ENCODE measurements at places on chromosomes 1 and 21. TPM values are rescaled to one million over a fixed set of nuclear protein-coding genes. Genes with fewer than 3 reads are reported as not detected.

The SHE gene
- total RNA-seq, result 11.3 TPM

The PALMD gene
- 236 TPM for total RNA-seq

The ZNF648 gene
- total RNA-seq, result not detected

GRCh38 chr21:37700641-37701202 lies 215.5 kb downstream of the KCNJ6 start:
- no peak for DNase-seq

DNA sequence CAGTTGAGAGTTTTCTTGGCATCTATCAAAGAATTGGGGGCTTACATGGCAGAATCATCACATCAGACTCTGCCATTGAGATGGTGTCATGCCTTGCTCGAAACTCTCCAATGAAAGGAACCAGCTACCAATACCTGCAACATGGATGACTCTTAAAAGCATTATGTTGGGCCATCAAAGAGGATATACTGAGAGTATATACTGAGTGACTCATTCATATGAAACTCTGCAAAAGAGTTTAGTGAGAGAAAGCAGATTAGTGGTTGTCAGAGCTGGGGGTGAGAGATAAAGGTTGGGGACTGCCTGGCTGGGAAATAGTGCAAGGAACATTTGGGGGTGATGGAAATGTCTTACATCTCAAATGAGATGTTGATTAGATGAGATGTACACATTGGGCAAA lies 14.7 kb upstream of the HMGB4 start:
- DNase-seq, result no peak

- DNase-seq, result no peak
Observed at GRCh38 chr1:112833806-112834205, 118.7 kb upstream of the PPM1J start.
